ENCODE measurements at places on chromosomes 5 and 9.

GRCh38 chr5:125722550-125722949 is 700.7 kb upstream of the GRAMD2B start:
- DNase-seq: no peak

GRCh38 chr9:28547527-28547926 is 974.2 kb upstream of the C9orf72 start:
- DNase-seq: no peak

GRCh38 chr9:71441266-71441665 is 319.8 kb upstream of the TRPM3 start:
- DNase-seq: no peak

DNA sequence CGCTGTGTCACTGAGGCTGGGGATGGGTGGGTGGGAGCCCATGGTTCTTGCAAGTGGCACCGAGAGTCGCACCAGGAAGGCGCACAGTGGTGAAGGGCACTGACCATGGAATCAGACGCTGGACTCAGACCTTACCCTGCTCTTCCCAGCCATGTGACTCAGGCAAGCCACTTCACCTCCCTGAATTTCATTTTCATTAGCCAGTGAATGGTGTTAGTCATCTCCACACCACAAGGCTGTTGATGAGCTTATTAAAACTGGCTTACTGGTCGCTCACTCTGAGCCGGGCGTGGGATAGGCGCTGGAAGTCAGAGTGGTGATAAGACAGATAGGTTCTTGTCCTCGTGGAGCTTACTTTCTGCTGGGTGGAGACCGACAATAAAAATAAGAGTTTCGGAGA is 25.1 kb downstream of the FGF18 start:
- DNase-seq: no peak

DNA sequence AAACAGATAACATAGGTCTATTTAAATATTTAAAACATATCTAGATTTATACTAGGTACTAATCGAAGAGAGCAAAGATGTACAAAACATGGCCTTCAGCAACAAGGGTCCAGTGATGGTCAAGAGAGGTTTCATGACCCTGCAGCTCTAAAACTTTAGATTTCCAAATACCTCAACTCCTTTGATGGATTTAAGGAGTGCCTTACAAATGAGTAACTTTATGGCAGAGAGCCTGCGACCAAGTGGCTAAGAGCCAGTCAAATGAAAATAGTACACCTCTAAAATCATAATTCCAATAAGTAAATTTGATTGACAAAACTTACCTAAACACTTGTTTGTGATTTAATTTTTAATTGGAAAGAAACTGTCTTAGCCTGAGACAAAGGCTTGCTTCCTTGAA is 4.7 kb upstream of the SH3RF2 start:
- DNase-seq: no peak

- no peak for DNase-seq
Observed at GRCh38 chr9:127525401-127526188, 74.3 kb downstream of the LRSAM1 start.

GRCh38 chr5:122779451-122779850 is 4.6 kb downstream of the SNX2 start:
- DNase-seq: no peak

DNA sequence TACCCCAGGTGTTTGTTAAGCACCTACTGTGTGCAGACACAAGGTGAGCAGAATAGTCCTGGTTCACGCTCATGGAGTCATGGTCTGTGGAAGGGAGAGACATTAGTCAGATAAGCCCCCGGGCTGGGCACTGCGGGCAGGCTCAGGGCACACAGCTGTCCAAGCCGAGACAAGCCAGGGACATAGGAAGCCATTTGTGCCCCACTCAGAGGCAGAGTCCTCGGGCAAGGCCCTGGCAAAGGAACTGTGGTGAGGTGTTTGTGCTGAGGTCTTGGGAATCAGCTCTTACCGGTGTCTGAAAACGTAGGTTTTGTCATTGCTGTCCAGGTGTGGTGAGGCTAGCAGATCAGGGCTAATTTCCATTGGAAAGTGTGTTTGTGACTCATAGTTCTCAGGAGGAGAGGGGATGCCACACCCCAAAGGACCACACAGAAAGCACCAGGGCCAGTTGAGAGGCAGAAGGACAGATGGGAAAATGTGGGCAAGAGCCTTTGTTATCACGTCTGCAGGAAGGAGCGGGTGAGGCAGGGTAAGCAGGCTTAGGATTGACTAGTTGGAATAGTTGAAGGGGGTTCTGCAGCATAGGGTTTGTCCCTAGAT is 46.1 kb upstream of the NEURL1B start:
- DNase-seq: no peak

- DNase-seq: no peak
Observed at GRCh38 chr5:138981586-138981985, 106.5 kb upstream of the LRRTM2 start.
